ENCODE measurements at places on chromosomes 6 and 20. TPM values are rescaled to one million over a fixed set of nuclear protein-coding genes. Genes with fewer than 3 reads are reported as not detected.

DNA sequence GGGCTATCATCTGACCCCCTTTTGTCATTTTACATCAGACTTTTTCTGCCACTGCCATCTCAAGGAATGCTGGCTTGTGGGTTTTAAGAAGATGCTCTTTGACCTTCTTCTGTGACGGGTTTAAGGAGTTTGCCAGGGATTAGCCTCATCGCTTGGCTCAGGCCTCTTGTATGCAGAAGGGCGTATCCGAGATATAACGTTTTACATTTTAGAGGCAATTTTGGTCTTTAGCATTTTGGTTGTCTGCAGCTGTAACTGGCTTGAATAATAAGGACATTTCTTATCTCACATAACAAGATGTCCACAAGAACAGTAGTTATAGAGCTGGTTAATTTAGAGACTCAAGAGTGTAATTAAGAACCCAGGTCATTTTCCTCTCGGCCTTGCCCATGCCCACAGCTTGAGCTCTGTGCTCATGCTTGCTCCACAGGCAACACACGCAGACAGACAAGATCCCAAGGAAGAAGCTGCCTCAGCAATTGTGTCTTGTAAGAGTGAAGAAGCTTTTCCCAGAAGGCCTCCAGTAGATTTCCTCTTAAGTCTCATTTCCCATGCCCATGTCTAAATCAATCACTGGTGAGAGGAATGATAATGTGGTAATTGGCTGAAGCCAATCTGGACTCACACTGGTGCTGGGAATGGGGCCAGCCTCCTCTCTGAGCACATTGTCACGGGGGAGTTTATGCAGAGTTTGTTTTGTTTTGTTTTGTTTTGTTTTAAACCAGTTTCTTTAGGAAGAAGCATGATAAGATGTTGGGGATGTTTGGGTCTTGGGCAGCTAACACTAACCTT lies 36.8 kb downstream of the PTCHD4 start:
- no peak for DNase-seq

The C6orf163 gene
- polyA plus RNA-seq: 1.1 TPM

The NKX2-4 gene
- not detected for polyA plus RNA-seq

DNA sequence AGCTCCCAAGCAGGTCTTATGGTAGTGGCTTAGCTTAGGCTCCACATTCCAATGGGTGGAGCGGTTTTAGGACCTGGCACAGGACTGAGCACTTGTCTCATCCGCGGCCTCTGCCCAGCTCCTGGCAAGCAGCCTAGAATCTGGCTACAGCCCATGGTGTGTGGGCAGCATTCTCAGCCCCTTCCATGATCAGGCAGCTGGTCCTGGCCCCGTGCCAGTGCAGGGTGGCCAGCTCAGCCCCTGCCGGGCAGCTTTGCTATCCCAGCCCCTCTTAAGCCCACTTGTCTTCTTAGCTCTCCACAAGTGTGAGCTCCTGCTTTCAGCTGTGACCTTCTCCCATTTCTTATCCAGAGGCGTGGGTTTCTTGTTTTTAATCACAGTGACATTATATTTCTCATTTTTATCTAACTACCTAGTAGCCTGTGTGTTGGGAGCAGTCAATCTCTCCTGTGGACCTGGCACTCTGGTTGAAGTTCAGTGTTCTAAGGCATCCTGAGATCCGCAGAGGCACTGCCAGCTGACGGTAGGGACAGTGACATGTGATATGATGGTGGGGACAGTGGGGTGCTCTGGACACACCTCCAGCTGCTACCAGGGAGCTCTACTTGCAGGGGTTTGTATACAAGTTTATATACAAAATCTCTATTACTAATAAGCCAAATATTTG lies 119.9 kb upstream of the PRND start:
- DNase-seq: no peak

The SLC18B1 gene
- polyA plus RNA-seq: 9.6 TPM

DNA sequence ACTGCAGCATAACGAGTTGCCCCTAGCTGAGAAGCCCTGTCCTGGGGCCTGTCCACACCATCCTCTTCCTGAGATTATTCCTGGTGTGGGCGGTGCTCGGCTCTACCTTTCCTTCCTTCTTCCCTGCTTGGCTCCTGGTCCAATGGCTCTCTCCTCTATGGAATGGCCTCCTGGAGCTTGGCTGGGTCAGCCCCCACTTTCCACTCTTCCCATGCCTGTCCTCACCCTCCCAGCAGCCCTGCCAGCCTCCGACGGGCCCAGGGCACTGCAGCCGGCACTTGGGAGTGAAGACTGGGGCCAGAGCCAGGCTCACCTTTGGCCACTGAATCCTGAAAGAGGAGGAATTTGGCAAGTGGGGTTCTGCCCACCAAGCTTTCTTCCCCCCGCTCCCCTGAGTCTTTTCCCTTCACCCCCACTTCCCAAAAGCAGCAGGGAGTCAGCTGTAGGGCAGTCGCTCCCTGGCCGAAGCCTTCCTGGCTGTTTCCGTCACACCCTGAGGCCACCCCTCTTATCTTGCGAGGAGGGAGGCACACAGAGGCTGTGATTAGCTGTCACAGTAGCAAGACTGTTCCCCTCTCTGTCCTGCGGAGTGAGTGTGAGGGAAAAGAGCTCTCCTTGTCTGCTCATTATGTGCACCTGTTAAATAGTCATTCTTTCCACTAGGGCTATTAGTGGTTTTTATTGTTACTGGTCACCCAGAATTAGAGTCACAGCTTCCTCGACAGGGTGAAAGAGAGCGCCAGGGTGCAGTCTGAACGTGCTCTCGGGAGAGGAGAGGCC lies 6.3 kb upstream of the CDSN start:
- DNase-seq: no peak

DNA sequence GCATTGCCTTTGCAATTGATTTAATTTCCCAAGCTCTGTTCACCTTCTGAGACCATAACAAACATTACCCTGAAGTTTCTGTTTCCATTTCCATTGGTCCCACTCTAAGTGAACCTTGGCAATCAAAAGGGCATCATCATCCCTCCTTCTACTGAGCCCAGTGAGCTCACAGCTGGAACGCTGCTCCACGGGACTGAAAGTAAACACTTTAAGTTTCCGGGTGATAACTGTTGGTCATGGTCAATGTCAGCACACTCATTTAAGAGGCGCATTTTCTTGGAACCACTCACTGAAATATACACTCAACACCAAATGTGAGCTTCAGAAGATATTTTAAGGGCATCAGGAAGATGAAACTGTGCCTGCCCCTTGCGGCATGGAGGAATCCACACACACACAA lies 37.1 kb upstream of the RPS6KA2 start:
- DNase-seq: no peak

DNA sequence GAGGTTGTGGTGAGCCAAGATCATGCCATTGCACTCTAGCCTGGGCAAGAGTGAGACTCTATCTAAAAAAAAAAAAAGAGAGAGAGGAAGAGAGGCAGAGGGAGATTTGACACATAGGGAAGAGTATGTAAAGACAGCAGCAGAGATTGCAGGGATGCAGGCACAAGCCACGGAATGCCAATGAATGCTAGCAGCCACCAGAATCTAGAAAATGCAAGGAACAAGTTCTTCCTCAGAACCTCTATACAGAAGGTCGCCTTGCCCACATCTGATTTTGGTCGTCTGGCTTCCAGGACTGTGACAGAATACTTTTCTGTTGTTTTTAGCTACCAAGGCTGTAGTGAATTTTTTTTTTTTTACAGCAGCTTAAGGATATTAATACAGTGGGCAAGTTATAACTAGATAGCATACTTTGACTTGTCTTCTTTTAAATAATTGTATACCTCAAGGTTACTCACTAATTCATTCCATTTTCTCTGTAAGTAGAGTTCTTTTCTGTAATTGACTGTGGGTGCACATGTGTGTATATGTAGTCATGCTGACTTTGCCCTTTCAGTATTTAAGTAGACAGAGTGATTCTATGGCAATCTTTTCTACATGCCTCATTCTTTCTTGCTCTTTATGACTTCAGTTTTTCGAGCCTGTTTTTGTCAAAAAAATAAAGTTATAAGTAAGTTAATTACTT lies 402.2 kb downstream of the GJA1 start:
- no peak for DNase-seq

GRCh38 chr6:97450087-97450486 lies 167.1 kb upstream of the MMS22L start:
- no peak for DNase-seq

GRCh38 chr20:11207749-11208502 lies 534.1 kb upstream of the JAG1 start:
- DNase-seq: no peak

Data from B cell (primary cell).